ENCODE measurements at places on chromosomes 2 and 18. TPM values are rescaled to one million over a fixed set of nuclear protein-coding genes. Genes with fewer than 3 reads are reported as not detected.

DNA sequence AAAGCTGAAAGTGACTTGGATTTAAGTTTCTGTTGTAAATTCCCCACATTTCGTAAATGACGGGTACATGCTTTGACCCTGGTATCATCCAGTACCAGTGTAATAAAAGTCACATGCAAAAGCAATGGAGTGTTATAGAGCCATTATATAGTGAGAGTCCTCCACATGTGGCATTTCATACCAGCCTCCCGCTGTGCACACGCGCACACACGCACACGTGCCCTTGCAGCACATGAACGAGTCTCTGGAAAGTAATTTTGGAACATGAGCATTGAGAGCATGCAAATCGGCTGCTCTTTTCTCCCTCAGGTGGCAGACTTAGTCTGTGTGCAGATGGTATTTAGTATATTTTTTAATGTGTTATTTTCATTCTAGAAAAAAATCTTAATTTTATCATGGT, 198.1 kb downstream of the ZNF407 start:
- peaks cover 47% of the 10 kb centered on the region for H3K4me1 ChIP-seq
- no peaks in the 10 kb centered on the region for H3K36me3 ChIP-seq
- no peaks in the 10 kb centered on the region for H3K27me3 ChIP-seq
- no peak for DNase-seq
- H3K4me3 ChIP-seq: no peak overlapping the region

Gene TRIM54
- total RNA-seq: 3.4 TPM

Gene B3GNT2
- total RNA-seq: 32.2 TPM

DNA sequence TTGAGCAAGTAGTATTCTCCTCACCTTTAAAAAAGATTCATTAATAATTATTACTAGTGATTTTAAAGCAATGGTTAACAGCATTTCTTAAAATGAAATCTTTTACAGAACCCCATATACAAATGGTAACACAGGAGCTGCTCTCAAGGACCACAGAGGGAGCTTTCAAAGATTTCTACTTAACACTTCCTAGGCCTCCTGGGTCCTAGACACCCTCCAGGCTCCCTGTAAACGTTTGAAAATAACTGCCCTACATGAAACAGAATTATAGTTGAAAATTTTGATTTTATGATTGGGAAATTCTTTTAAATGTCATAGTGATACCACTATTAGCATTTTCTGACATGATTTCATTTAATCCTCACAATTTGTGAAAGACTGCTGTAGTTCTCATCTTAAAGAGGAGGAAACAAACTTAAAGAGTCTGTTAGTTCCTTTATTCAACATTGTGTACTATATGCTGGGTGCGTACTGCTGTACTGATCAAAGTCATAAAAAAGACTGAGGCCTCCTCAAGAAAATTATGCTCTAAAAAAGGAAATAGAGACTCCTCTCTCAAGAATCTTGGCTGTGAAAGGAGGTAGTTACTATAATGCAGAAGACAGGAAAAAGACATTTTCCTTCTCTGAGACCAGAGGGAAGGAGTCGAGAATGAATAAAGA, 10.6 kb downstream of the CUL3 start:
- no peaks in the 10 kb centered on the region for H3K36me3 ChIP-seq
- DNase-seq: no peak
- peak overlapping the region; percentile 46 for H3K4me3 ChIP-seq
- no peak overlapping the region for H3K27ac ChIP-seq
- H3K4me1 ChIP-seq: peaks cover 83% of the 10 kb centered on the region
- no peaks in the 10 kb centered on the region for H3K27me3 ChIP-seq

Gene ASPRV1
- total RNA-seq: 1.1 TPM

DNA sequence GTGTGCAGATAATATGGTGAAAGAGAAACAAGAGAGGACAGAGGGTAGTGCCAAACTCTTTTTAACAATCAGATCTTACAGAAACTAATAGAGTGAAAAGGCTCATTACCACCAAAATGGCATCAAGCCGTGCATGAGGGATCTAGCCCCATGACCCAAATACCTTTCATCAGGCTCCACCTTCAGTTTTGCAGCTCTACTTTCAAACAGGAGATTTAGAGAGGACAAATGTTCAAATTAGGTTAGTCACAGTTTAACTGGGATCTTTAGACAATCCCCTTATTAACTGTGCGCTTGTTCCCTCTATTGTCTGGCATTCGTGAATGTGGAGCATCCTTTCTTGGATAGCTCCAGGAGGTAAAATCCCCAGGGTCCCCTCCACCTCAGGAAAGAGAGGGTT, 1209.3 kb upstream of the CHAC2 start:
- peaks cover 17% of the 10 kb centered on the region for H3K4me1 ChIP-seq
- H3K36me3 ChIP-seq: no peaks in the 10 kb centered on the region
- H3K27me3 ChIP-seq: no peaks in the 10 kb centered on the region

Data from WTC11 (cell line).